ENCODE measurements at places on chromosomes 2 and 18.

DNA sequence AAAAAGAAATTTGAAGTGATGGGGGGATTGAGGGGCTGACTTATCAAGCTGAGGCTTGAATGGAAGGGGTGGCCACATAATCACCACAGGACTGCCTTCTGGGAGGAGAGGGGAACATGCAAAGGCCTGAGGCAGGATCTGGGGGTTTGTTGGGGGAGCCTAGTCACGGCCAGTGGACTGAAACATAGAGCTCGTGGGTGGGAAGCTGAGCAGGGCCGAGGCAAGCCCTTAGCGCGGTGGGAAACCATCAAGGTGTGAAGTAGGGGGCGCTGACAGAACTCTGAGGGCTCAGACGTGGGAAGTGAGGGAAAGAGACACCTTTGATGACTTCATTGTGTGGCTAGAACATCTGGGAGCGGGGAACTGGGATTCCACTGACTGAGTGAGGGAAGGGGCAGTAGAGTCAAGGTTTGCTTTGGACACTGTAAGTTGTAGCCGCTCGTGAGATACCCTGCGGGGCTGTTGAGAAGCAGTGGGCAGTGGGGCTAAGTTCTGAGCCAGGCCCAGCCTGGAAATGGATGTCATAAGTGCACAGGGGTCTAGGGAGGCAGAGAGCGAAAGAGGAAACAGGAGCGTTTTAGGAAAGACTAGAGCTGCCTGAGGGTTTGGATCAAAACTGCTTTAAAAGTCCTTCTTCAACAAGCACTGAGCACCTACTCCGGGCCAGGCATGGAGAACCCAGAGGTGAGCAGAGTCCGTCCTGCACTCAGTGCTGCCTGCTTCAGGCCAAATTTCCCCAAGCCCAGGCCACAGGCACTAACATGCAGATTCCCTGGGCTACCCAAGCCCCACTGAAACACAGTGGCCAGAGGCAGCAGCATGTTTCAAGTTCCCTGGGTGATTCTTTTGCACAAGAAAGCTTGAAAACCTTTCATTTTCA is 686 bp upstream of the SNORC start:
- DNase-seq, result no peak

DNA sequence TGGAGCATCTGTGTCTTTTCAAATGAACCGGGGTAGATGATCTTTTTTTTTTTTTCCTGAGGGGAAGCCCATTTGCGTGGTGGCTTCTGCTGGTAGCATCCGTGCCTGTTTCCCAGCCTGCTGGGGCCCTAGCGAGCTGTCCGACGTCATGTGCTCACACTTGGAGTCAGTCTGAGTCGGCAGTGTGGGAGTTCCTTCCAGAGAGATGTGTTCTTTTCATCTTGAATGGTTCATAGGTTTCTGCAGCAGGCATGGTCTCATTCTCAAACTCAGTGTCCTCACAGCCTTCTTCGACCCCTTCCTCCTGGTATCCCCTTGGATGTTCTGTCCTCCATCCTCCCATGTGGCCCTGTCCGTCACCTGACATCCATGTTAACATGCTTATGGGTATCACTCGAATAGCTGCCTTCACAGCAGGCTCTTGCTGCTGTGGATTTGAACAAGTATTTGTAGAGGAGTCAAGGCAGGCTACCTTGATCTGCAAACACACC is 51.0 kb downstream of the LDLRAD4 start:
- DNase-seq, result no peak

- DNase-seq, result no peak
These were observed 82.3 kb downstream of the INPP5D start for GRCh38 chr2:233142355-233142897.

DNA sequence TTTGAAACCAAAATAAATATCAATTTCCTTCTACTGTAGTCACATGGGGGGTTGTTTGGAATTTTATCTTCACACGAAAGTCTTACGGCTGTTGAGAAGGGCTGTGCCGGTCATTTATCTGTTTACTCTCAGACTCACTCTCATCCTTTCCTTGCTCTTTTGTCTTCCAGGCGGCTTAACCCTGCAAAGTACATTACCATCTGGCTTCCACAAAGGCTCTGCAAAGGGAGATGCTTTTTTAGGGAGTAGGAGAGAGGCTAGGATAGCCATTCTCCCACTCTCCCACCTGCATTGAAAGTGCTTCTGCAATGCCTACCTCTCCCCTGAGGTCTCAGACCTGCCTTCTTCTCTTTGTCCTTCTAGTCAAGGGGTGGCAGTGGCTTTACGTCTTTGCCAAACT is 247.6 kb downstream of the MEIS1 start:
- DNase-seq, result no peak

- DNase-seq, result no peak
These were observed 202.7 kb upstream of the SPOPL start for GRCh38 chr2:138298900-138299299.

GRCh38 chr2:156649596-156649995 is 213.4 kb downstream of the GPD2 start:
- no peak for DNase-seq

GRCh38 chr18:76980663-76981395 is 151.8 kb downstream of the MBP start:
- no peak for DNase-seq

- DNase-seq, result no peak
These were observed 229.1 kb upstream of the MAP2 start for GRCh38 chr2:209194717-209195116.

DNA sequence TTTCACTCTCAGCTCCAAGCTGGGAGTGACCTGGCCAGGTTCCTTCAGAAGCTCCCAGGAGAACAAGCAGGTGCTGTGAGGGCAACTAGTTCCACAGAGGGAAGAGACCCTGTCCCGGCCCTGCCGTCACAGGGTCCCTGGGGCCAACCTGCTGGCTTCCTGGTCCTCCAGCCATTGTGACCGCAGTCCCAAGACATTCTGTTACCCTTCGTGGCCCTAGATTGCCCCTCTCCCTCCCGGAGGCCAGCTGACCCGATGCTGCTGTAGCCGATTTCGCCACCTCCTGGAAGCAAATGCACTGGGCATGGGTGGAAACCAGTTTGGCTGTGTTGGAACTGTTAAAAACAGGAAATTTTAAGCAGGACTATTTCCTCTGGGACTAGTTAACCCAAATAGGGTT is 55.4 kb downstream of the EPAS1 start:
- DNase-seq, result no peak

DNA sequence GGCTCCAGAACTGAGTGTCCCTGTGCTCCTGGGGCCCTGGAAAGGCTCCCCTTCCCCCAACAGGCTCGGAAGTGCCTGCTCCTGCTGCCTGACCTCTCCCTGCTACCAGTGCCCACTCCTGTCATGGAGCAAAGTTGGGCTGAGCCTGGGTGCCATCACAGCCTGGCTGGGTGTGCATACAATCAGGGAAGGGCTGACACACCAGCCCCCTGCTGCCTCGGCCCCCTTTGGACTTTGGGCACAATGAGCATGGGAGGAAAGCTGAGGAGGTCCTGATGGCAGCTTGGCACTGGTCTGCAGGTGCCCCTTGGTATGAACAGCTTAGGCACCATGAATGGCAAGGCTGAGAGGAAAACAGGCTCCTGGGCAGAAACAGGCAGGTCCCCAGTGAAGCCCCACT is 405.0 kb downstream of the PID1 start:
- no peak for DNase-seq

DNA sequence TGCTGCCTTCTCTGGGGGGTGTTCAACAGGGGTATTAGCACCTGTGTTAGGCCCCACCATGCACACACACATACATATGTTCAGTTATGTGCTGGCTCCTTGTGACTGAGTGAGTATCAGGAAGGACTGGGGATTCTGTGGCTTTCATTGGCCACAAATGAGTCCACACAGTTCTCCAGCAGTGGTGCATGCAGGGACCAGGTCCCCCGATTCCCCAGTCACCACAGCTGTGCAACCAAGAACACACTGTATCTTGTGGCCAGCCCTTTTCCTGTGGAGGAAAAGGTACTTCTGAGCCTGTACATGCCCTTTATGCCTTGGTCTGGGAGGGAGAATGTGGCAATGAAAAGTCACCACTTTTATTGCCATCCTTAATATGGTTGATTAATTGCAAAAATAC is 74.9 kb upstream of the KLF7 start:
- DNase-seq, result no peak

- DNase-seq, result no peak
These were observed 537.6 kb downstream of the THSD7B start for GRCh38 chr2:137302957-137303356.

DNA sequence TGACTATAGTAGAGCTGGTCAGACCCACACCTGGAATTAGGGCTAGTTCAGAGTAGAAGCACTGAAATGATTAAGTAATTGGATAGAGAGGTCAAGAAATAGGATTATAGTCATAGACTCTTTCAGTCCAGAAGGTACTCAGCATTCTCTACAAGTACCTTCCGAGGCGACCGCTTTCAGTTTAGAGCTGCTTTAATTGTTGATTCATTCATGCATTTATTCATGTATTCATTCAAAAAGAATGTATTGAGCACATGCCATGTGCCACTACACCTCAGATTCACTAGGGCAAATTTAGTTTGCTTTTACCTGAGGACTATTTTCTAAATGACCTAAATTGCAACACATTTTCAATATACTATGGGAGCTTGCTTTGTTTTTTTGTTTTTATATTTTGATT is 48.7 kb downstream of the CRIM1 start:
- DNase-seq, result no peak

DNA sequence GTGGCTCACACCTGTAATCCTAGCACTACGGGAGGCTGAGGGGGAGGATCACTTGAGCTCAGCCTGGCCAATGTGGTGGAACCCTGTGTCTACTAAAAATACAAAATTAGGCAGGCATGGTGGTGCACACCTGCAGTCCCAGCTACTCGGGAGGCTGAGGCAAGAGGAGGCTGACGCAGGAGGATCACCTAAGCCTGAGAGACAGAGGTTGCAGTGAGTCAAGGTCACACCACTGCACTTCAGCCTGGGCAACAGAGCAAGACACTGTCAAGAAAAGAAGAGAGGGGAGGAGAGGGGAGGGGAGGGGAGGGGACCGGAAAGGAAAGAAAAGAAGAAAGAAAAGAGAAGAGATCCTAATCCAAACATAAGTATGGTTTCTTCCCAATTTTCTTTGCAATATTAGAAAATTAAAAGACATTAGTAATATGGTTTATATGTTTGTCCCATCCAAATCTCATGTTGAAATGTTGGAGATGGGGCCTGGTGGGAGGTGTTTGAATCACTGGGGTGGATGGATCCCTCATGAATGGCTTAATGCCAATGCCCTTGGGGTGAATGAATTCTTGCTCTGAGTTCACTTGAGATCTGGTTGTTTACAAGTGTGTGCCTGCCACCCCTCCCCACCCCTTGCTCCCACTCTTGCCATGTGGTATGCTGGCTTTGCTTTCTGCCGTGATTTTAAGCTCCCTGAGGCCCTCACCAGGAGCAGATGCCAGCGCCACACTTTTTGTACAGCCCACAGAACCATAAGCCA is 50.7 kb downstream of the TRIP12 start:
- DNase-seq, result no peak

DNA sequence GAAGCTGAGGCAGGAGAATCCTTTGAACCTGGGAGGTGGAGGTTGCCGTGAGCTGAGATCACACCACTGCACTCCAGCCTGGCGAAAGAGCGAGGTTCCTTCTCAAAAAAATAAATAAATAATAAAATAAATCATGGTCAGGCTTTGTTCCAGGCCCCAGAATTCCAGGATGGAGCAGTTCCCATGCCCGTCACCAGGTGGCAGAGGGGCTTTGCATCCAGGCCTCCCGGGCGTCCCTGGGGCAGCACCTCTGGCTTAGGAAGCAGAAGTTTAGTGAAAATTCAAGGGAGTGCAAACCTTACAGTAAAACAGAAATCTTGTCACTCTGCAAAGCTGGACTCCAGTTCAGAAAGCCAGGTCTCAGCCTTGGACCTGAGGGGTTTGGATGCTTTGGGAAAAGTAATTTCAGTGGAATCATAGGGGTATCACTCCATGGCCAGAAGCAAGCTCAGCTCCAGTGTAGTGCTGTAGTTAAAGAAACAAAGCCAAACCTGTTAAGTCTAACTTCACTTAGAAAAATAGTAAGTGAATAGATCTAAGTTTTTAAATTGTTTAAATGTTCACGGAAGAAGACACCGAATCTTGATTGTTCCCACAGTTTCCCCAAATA is 512.7 kb downstream of the CMPK2 start:
- DNase-seq, result no peak

DNA sequence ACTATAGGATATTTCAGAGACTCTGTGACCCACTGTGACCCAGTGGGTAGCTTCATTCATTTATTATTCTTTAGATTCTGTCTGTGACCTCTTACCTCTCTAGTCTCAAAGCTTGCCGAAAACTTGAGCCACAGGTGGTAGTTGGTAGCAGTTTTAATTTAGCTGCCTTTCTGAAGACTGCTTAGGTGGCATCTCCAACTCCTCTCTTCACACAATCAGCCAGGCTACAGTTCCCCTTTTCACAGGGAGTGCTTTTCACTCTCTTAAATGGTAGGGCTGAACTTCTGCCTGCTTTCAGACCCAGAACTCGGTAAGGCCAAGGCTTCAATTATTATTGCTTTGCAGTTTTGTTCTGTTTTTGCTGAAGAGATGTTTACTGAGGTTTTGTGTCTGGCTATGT is 349.6 kb downstream of the ARL6IP6 start:
- DNase-seq, result no peak

- DNase-seq, result no peak
These were observed 999 bp upstream of the IL36B start for GRCh38 chr2:113053666-113054065.

DNA sequence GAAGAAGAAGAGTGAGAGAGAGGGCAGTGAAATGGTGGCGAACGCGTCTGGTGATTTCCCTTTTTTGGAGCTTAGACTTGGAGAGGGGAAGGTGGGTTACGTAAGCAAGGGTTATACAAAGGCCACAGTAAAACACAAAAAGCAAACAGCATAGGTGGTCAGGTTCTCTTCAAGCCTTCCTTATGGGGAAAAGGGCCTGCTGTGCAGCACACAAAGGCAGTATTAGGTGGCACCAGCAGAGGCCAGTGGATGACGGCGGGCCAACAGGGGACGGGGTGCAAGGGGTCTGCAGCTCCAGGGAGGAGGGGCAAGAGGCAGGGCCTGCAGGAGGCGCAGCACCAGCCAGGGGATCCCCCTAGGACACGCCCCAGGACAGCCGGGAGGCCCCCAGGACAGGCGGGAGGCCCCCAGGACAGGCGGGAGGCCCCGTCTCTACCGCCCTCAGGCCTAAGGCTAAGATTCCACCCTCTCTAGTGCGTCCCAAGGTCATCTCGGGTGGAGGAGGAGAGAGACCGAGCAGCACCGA is 32.6 kb upstream of the NPC1 start:
- peak; percentile 74 for DNase-seq

DNA sequence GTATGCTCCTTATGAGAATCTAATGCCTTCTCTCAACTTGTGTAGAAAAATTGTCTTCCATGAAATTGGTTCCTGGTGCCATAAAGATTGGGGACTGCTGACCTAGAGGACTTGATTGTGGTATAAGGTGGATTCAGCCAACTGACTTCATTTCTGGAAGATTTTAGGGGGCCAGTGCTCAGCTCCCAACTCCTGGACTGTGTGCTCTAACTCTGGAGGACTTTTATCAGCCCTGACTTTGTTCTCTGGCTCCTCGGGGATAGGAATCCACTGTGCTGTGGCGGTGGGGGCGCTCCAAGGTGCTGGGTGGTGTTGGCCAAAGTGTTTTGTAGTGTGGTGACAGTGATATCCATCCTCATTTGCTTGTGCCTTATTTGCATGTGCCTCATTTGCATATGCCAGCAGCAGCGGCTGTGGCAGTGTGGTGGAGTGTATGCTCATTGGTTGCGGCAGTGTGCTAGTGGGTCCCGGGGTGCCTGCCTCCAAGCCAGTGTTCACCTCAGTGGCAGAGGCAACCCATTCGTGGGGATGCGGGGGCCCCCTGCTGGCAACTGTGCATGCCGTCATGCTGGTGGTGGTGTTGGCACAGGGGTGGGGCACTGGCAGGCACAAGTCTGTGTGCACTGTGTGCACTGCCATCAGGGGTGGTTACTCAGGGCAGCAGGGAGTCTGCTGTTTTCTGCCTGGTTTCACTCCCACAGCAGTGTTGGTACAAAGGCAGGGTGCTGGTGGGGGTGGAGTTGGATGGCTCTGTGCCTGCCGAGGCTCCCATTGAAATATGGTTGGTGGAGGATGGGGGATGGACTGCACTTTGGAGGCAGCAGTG is 19.6 kb downstream of the EHBP1 start:
- peak; percentile 20 for DNase-seq
